Kidney epithelial cell (primary cell): ENCODE measurements at places on chromosomes 5 and 9. TPM values are rescaled to one million over a fixed set of nuclear protein-coding genes. Genes with fewer than 3 reads are reported as not detected.

Gene FGFR4
- 16.4 and 34.5 TPM in 2 replicates for total RNA-seq

Gene LURAP1L
- 44.5 and 46.6 TPM in 2 replicates for total RNA-seq

Gene ALDOB
- total RNA-seq: not detected in 2 replicates

Gene SLC30A5
- 42.8 and 45.0 TPM in 2 replicates for total RNA-seq

Gene SERF1A
- total RNA-seq: 7.8 and 14.2 TPM in 2 replicates

Gene TIMD4
- total RNA-seq: not detected in 2 replicates

Gene ENHO
- total RNA-seq: 1.5 TPM in 1 of 2 replicates, not detected in the other

Gene POLR3G
- 9.7 and 10.9 TPM in 2 replicates for total RNA-seq

Gene PCDHA8
- total RNA-seq: under 0.01 TPM in 1 of 2 replicates, not detected in the other
